ENCODE measurements at places on chromosomes 7 and 10.
A peak's percentile ranks its signal among the peaks of the same experiment; 100 is the strongest.

GRCh38 chr7:20275637-20276036, 55.1 kb upstream of the ITGB8 start:
- DNase-seq, result no peak

DNA sequence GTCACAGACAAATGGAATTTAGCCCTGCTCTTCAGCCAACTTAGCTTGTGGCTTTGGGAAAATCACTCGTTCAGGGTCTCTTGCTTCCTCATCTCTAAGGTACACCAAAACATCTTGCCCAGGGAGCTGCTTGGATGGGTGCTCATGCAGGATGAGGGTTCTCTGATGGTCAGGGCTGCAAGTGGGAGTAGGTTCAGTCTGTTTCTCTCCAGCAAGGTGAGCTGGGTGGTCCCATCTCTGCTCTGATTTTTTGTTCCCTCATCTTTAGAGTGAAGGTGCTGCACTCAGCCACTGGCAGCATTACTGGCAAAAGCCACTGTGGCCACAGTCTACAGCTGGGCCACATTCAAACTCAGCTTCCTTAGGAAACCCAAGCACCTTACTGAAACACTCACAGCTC, 149.9 kb upstream of the GPR26 start:
- DNase-seq, result no peak

DNA sequence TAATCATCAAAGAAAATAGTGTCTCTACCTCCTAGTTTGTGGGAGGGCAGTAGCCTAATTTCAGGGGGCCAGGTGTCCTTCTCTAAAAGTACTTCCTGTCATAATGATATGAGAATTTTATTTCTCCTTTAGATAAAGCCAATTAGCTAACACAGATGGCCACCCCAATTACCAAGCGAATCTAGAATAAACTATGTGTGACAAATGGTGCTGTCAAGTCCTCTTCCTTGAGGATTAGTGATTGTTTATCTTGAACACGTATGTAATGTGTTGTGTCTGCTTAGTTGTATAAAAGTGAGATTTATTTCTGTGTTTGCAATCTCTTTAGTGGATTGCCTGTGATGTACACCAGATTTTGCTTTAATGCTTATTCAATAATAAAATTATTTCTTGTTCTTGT, 1120.0 kb downstream of the SORCS1 start:
- DNase-seq, result no peak

GRCh38 chr7:34155220-34155908, 250.0 kb downstream of the BMPER start:
- DNase-seq, result peak; percentile 20

DNA sequence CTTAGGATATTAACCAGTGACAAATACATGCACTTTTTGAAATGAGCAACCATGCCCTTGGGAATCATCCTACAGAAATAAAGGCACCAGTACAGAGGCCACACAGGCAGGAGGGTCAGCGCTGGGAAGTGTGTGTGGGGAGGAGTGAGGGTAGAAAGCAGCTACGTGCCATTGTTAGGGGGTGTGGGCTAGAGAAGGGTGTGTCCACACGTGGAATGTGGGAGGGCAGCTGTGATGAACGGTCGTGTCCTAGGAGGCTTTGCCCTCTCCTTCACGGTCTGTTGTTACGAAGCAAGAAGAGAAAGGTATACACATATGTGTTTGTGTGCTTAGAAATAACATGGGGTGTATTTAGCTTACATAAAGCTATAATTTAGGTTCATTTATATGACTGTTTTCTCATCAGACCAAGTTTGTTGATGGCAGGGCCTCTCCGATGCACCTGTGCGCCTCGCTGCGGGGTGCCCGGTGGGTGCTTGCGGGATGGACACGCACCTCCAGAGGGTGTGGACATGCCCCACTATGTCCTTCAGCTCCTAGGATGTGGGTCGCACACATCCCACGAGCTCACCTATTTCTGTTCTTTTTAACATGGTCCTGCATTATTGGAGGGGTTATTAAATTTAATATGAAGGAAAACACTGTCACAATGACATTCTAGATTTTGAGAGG, 16.9 kb upstream of the GET4 start:
- no peak for DNase-seq

GRCh38 chr10:11165591-11166543, 148.2 kb downstream of the CELF2 start:
- peak; percentile 83 for DNase-seq

DNA sequence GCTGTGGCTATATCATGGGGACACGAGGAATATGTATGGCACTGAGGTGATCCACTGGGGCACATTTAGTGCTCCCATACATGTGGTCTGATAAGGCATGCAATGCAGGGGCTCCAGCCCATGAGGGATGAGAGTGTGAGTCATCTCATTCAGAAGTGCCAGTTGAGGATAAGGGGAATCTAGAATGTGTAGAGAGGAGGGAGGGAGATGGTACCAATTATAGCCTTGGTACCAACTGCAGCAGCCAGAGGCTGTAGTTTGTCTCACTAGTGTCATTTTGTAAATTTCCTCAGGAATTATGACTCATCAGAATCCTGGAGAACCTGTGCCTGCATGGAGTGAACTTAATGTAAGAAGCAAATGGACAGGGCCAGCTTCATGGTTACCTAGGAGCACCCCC, 46.2 kb downstream of the LAMB4 start:
- DNase-seq, result no peak

GRCh38 chr10:123392182-123392963, 238.2 kb downstream of the BUB3 start:
- DNase-seq, result no peak

GRCh38 chr7:38512704-38513103, 118.5 kb downstream of the AMPH start:
- no peak for DNase-seq

- DNase-seq, result no peak
These were observed 9.1 kb downstream of the CREB3L2 start for GRCh38 chr7:137992550-137993394.

DNA sequence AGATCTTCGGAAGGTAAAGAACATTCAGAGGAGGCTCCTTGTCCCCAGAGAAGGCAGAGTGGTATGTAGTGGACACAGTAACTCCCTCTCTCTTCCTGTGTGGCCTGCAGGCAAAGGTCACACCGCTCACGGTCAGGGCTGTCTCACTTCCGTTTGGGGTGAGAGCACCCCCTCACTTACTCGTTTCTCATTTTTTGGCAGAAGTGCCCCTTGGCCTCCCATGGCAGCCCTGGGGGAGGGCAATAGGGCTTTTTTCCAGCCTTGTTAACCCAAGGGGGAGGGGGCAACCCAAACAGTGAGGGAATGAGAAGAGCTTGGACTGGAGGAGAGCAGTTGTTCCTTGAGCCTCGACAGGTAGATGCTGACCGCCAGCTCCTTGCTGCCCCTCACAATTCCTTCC, 31.8 kb upstream of the SRGN start:
- DNase-seq, result no peak

GRCh38 chr7:148804343-148805235, 79.5 kb downstream of the EZH2 start:
- no peak for DNase-seq

- DNase-seq, result peak; percentile 68
These were observed 182.9 kb downstream of the BMPER start for GRCh38 chr7:34087892-34088891.
